IMR-90 (cell line): ENCODE measurements at places on chromosomes 2 and 18.

GRCh38 chr2:11079136-11079824 lies 76.0 kb upstream of the SLC66A3 start:
- DNase-seq = no peak

DNA sequence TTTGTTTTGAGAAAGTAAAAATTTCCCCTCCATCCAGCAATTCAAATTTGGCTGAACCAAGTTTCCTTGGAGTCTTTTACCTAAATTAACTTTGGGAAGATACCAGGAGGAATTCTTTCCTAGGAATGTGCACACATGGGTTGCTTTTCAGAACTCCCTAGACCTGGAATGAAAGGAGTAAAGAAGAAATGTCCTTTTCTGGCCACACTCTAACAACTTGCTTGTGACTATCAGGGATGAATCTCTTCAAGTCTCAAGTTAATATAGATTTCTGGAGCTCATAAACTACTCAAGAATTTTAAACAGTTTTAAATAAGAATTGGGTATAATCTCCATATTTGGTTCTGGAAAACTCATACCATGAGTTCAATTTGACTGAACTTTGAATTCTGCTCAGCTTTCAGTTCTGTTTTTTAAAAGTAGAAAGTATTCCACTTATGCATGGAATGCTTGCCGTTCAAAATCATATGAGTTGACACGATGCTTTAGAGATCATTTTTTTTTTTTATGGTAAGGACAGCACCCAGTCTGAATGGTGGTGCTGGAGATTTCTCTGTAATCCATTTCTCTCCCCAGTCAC lies 7.7 kb downstream of the RASGRP3 start:
- DNase-seq = peak; percentile 32

GRCh38 chr2:239934571-239935171 lies 90.5 kb downstream of the NDUFA10 start:
- peak; percentile 39 for DNase-seq

GRCh38 chr2:102140377-102140776 lies 2.2 kb upstream of the IL1R1 start:
- peak; percentile 59 for DNase-seq

- DNase-seq = no peak
Observed at GRCh38 chr2:207418419-207418818, 111.3 kb upstream of the CREB1 start.

DNA sequence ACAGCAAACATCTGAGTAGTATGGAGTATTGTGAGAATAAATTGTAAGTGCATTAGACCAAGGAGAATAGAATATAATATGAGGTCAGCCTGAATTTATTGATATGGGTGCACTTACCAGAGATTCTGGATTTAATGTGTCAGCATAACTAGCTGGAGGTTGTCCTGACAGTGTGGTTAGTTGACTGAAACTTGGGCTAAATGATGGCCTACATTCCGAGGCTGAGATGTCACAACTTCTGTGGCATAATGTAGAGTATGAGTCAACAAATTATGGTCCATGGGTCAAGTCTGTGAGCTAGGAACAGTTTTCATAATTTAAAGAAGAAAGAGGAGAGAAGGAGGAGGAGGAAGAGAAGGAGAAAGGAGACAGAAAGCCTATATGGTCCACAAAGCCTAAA lies 127.6 kb downstream of the QPCT start:
- peak; percentile 87 for DNase-seq

DNA sequence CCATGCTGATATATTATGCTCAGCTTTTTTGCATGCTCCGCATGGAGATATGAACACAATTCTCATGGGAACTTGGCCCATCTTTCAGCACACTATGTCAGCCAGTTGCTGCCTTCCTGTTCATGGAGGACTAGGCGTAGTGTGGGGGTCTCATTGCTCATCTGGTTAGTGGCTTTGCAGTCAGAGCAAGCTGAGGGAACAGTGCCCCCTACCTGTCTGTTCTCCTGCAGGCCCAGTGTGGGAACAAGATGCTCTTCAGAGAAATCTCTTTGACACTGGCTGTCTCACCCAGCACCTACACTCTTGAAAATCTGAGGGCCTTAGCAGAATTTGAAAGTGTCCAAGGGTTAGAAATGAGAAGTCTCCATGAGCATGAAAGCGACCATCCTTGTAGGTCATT lies 47.1 kb downstream of the SPTBN1 start:
- DNase-seq = peak; percentile 24

GRCh38 chr2:234954551-234954992 lies 2.8 kb downstream of the SH3BP4 start:
- DNase-seq = peak; percentile 64

- DNase-seq = no peak
Observed at GRCh38 chr2:230914886-230915285, 10.2 kb downstream of the GPR55 start.
